Dermis lymphatic vessel endothelial cell (primary cell): ENCODE measurements at places on chromosomes 12 and 14. TPM values are rescaled to one million over a fixed set of nuclear protein-coding genes. Genes with fewer than 3 reads are reported as not detected.

Gene TPPP2
- total RNA-seq = not detected in 2 replicates

Gene CACNA2D4
- 0.43 and 0.60 TPM in 2 replicates for total RNA-seq

Gene DUSP16
- total RNA-seq = 5.4 and 5.7 TPM in 2 replicates

Gene ACOT6
- total RNA-seq = not detected in 2 replicates

Gene PLEKHD1
- total RNA-seq = under 0.01 TPM in 2 replicates

Gene SRRM4
- not detected in 2 replicates for total RNA-seq

Gene HPD
- not detected in 2 replicates for total RNA-seq

Gene NRXN3
- under 0.01 TPM in 1 of 2 replicates, not detected in the other for total RNA-seq

Gene DLK1
- not detected in 2 replicates for total RNA-seq

Gene ESRRB
- total RNA-seq = not detected in 2 replicates
